ENCODE measurements at places on chromosomes 7 and 10. TPM values are rescaled to one million over a fixed set of nuclear protein-coding genes. Genes with fewer than 3 reads are reported as not detected.

GRCh38 chr7:151673216-151673615, 153.5 kb upstream of the RHEB start:
- H3K27me3 ChIP-seq: no peaks in the 10 kb centered on the region
- no peaks in the 10 kb centered on the region for H3K36me3 ChIP-seq
- no peak overlapping the region for H3K4me3 ChIP-seq
- H3K4me1 ChIP-seq: peaks cover 2% of the 10 kb centered on the region
- no peak overlapping the region for H3K27ac ChIP-seq

DNA sequence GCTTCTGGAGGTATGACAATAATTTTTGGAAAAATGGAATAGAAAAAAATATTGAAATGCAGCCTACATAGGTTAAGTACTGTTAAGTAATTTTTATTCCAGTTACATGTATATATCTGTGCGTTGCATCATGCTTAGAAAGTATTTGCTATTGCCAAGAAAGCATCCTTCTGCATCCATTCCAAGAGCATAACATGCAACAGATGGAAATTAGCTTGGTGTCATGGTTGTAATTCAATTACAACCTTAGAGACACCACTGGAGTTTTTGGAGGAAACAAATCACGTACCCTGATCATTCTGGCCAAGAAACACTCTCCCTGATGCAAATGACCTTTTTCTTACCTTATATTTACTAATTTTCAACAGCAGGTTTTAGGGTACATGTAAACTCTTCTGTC, 1.7 kb downstream of the AKR1B1 start:
- DNase-seq: no peak
- H3K4me1 ChIP-seq: no peaks in the 10 kb centered on the region
- no peaks in the 10 kb centered on the region for H3K27me3 ChIP-seq
- H3K36me3 ChIP-seq: no peaks in the 10 kb centered on the region

DNA sequence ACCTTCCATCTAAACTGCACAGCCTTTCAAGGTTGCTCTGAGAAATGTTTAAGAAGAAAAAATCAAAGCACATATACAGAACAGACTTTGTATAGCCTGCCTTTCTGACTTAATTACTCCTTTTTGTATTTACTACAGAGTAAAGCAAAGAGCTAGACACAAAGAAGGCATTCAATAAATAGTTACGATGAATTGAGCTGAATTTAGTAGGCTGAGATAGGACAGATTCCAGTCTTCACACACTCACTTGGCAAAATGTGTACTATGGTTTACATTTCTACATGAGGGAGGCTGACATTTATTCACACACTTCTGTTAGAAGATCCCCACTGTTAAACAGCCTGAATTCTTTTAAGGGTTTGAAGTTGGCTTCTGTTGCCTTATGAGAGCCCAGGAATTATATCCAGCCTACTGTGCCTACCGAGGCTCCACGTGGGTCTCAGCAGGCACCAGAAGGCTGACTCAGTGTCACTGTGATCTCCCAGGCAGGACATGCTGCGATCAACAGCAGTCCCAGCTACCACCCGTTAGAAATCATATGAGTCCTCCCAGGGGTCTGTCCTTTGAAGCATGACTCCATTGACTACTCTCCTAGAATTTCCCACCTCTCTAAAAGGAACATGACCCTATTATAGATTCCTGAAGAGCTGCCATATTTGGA, 24.5 kb upstream of the SLC25A13 start:
- peaks cover 46% of the 10 kb centered on the region for H3K27me3 ChIP-seq
- H3K36me3 ChIP-seq: no peaks in the 10 kb centered on the region
- H3K4me1 ChIP-seq: no peaks in the 10 kb centered on the region
- no peak overlapping the region for H3K27ac ChIP-seq

The SLC29A3 gene
- 5.9 TPM for total RNA-seq

The ASB15 gene
- total RNA-seq: not detected

Data from HCT116 (cell line).